ENCODE measurements at places on chromosomes 13 and 19.
A peak's percentile ranks its signal among the peaks of the same experiment; 100 is the strongest.

DNA sequence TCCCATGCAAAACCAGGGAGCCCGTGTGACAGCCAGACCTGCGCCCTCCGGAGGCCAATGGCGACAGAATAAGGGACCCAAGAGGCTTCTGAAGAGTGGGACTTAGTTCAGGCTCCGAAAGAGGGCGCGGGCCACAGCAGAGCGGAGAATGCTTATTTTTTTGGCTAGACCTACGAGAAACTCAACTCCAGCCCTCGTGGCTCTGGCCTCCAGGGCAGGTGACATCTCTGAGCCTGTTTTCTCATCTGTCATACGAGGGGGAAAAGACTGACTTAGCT, 23.0 kb downstream of the DPP9 start:
- no peak for DNase-seq

DNA sequence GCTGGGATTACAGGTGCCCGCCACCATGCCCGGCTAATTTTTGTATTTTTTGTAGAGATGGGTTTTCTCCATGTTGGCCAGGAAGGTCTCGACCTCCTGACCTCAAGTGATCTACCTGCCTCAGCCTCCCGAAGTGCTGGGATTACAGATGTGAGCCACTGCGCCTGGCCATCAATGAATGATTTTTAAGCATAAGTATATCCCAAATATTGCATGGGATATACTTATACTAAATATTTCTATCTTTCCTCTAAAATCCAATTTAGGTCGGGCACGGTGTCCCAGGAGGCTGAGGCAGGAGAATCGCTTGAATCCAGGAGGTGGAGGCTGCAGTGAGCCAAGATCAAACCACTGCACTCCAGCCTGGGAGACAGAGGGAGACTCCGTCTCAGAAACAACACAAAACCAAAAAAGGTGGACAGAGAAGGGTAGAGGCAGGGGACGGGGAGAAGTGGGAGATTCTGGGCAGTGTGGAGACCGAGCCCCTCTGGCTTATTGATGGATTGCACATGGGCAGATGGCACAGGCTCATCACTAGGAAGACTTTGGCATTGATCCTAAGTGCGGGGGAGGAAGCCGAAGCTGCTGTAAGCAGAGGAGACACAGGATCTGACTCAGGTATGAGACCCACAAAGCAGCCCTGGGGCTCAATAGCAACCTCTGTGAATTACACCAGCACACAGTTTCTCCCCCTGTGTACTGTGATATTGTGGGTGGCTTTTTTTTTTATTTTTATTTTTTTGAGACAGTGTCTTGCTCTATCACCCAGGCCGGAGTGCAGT, 13.5 kb downstream of the ARRDC5 start:
- peak; percentile 89 for DNase-seq

GRCh38 chr19:12796146-12797071, 5.1 kb downstream of the JUNB start:
- peak; percentile 51 for DNase-seq

GRCh38 chr13:33353210-33353609, 67.7 kb upstream of the STARD13 start:
- DNase-seq: no peak

- DNase-seq: no peak
These were observed 109.6 kb downstream of the ZAR1L start for GRCh38 chr13:32205431-32206096.

DNA sequence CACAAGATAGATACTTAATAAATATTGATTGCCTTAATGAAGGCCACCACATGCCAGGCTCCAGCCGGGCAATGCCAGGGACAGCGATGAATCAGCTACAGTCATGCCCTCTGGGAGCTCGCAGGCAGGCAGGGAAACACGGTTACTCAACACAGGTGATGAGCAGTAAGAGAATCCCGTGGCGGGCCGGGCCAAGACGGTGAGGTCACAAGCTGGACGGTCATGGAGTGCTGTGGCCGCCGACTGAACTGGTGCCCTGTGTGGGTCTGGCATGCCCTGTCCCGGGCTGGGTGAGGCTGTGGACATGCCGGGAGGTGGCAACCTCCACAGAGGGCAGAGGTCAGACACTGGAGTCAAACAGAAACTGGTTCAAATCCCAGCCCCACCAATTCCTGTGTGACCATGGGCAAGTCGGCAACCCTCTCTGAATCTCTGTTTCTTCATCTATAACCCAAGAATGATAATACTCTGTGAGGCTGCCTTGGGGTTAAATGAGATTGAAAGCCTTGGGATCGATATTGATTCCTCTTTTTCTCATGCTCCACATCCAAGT, 13.2 kb upstream of the PAK4 start:
- DNase-seq: peak; percentile 95

- DNase-seq: no peak
These were observed 423.8 kb upstream of the GPC6 start for GRCh38 chr13:92802776-92803175.

DNA sequence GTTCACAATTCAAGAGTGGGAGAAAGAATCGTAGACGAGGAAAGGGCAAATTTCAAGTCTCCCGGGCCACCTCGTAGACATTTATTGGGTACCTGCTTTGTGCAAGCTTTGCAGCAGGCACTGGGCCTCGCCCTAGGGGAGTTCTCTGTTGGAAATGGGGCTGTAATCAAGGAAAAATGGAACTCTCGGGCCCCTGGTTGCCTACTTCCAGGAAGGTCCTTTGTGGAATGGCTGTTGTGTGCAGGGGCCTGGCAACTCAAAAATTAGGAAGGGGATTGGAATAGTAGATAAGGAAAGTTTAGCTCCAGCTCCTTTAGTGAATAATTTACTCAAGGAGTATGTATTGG, 612 bp downstream of the ZNF526 start:
- no peak for DNase-seq

DNA sequence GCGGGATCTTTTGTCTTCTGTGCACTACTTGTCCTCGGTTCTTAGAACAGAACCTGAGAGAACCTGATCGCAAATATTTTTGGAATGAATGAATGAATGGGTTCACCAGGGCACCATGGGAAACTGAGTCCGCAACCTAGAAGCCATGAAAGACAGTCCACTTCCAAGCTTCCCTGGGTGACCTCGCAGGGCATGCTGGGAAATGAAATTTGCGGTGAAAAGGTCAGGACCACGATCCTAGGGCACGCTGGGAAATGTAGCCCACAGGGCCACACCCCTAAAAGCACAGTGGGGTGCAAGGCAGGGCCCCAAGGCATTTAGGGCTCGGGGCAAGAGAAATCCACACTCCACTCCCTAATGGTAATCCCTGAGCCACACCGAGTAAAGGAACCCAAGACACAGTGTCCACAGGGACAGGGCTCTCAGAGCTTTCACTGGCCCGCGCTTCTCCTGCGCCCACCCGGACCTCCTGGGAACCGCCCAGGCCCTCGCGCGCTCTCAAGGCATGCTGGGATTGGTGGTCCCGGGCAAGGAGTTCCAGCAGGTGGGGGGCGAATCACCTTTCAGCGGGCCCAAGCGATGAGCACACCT, 1.1 kb upstream of the PPP1R12C start:
- DNase-seq: no peak

DNA sequence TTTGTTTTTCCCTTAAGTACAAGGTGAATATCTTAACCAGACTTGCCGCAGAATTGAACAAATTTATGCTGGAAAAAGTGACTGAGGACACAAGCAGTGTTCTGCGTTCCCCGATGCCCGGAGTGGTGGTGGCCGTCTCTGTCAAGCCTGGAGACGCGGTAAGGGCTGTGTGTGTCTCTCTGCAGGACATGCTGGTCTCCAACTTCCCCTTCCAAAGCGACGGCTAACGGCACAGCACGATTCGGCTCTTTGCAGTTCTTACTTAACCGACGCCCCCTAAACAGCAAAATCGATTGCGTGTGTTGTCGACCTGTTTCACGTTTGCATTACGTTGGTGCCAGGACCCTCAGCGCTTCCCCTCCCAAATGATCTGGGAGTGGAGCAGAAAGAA, 73.2 kb downstream of the GGACT start:
- no peak for DNase-seq

GRCh38 chr13:94263038-94263437, 216.4 kb downstream of the DCT start:
- DNase-seq: no peak

DNA sequence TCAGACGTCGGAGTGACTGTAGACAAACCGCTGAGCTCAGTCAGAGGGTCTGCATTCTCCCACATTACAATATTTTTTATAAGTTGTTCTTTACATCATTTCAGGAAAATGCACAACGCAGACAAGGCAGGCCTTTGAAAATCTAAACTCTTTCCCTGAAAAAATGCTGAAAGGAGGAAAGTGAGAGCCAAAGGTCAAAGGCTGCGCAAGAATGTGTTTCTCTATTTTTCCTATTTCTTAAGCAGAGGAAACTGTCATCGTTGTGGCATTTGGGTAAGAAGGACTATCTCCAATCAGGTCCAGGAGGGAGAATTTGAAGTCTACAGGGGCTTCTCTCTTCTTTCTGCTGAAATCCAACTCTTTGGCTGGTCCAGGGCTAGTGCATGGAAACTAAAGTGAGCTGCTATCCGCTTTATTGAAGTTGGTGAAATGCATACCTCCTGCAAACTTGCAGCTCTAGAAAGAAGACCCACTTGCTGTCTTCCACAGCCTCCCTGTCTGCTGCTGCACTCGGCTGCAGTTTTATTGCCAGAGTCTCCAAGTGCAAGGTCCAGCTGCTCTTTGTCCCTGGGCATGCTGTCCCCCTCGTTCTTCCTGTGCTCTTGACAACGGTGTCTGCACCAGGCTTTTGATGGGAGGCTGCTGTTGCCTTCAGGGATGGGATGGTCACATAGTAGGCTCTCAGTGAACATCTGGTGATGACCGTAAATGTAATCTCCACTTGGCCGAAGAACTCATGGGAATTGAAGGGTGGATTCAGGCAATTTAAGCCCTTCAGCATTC, 31.2 kb downstream of the ZNF536 start:
- DNase-seq: no peak

GRCh38 chr13:35594096-35594495, 117.6 kb upstream of the MAB21L1 start:
- DNase-seq: no peak

GRCh38 chr19:56091751-56092546, 29.1 kb downstream of the ZNF787 start:
- DNase-seq: no peak

DNA sequence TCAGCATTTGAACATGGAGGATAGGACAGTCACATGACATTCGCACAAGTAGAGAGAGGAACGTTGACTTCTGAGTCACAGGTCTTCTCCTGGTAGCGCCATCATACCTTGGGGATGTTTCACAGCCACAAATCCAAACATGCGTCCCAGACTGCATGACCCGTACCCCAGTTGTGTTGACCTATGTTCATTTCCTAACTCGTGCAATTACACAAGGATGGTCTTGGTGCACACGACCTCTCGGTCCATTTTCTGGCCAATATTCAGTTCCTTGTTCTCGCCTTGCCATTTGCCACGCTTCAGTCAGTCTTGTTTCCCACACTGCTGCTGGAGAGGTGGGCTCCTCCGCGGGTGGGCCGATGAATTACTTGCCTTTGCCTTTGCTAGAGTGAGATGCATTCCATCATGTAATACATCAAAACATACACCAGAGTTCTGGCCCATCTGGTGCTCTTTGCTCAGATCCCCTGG, 87.3 kb downstream of the COL4A2 start:
- DNase-seq: no peak

- no peak for DNase-seq
These were observed 71.3 kb downstream of the SLC7A1 start for GRCh38 chr13:29524176-29524575.

Data from RWPE1 (cell line).